ENCODE measurements at places on chromosomes 11 and 22.

GRCh38 chr22:40855979-40856512 is 393 bp downstream of the ST13 start:
- DNase-seq, result no peak

DNA sequence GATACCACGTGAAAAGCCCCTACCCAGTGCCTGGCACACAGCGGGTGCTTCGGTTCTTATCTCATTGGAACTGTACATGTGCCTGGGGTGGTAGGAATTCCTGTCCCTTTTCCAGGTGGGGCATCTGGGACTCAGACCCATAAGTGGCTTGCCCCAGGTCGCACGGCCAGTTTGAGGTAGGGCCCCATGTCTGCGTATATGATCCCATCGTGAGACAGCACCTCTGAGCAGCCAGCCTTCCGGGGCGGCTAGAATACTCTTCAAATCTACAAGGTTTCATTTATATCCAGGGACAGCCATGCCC is 33.5 kb upstream of the SMIM38 start:
- no peak for DNase-seq

- no peak for DNase-seq
Measured at GRCh38 chr11:18927550-18928322, 11.5 kb downstream of the MRGPRX1 start.

GRCh38 chr11:98277251-98277912 is 743.4 kb upstream of the CNTN5 start:
- no peak for DNase-seq

DNA sequence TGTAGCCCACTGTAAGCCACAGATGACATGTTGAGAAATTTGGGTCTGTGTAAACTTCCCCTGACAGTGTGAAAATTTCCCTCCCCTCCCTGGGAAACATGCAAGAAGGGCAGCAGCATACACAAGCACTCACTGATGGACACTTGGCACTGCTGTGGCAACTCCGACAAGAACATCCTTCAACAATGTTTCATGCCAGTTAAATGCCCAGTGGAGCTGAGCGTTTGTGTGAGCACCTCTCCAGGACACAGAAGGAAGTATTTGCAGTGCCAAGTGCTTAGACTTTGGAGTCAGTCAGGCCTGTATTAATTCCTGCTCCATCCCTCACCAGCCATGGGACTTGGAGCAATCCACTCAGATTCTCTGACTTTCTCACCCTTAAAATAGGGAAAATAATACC is 17.7 kb downstream of the C11orf87 start:
- DNase-seq, result no peak

- DNase-seq, result no peak
Measured at GRCh38 chr11:119990309-119991021, 147.4 kb downstream of the TRIM29 start.

GRCh38 chr22:42931421-42932196 is 74.5 kb upstream of the ARFGAP3 start:
- no peak for DNase-seq

DNA sequence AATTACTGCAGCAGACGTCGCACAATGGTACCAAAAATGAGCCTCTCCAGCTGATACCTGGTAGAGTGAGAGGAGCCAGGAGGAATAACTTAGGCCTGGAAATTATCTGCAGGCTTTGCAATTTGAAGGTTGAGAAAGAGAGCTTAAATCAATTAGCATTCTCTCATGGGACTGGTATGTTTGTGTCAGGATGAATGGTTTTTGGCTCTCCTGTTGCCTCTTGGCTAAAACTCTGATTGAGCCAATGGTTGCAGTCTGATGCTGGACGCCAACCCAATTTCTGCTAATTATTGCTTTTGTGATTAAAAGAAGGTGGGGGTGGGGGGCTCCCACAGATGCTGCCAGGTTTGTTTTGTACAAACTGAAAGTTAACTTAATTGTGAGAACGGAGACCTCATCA is 12.5 kb upstream of the NELL1 start:
- DNase-seq, result no peak

GRCh38 chr11:35981581-35981980 is 37.7 kb downstream of the LDLRAD3 start:
- DNase-seq, result no peak

GRCh38 chr11:78266451-78266850 is 77.7 kb downstream of the USP35 start:
- no peak for DNase-seq

DNA sequence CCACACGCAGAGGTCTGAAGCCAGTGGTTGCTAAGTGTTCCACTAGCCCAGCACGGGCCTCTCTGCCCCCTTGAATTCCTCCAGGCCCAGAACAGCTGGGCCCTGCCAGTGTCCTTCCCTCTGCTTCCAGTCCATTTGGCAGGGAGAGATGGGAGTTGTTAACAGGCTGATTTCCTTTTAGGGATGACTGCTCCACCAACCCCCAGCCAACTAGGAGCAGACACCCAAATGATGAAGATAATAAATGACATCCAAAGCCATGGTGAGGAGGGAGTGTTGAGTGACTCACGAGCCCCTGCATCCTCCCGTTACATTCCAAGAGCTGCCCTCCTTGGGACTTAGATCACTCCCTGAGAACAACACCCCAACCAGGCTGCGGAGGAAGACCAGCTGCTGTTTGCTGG is 20.6 kb downstream of the PARVA start:
- no peak for DNase-seq

Measured in H1 (cell line).